ENCODE measurements at places on chromosomes 4 and X.

GRCh38 chr4:8218371-8219031 is 19.4 kb downstream of the SH3TC1 start:
- no peak for DNase-seq
- no peak overlapping the region for H3K4me3 ChIP-seq
- H3K4me1 ChIP-seq, result peaks cover 30% of the 10 kb centered on the region
- peaks cover 19% of the 10 kb centered on the region for H3K36me3 ChIP-seq
- no peaks in the 10 kb centered on the region for H3K27me3 ChIP-seq
- H3K27ac ChIP-seq, result peak overlapping the region; percentile 52

DNA sequence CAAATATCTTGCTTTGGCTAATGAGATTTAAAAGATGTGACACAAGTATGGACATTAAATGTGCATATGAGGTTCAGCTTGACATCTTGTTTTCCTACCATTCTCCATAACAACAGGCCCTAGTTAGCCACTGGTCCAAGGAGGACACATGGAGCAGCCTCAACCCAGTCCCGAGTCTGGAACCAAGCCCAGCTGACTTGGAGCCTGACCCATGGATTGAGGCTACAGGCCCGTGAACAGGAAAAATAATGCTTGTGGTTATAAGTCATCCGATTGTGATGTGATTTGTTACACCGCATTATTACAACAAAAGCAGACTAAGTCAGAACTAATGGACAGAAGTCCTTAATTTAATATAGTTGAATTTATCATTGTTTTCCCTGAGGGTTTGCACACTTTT is 123.2 kb upstream of the BANK1 start:
- H3K4me1 ChIP-seq, result no peaks in the 10 kb centered on the region
- no peaks in the 10 kb centered on the region for H3K27me3 ChIP-seq
- no peak overlapping the region for H3K4me3 ChIP-seq
- no peaks in the 10 kb centered on the region for H3K36me3 ChIP-seq
- H3K27ac ChIP-seq, result no peak overlapping the region
- DNase-seq, result no peak

DNA sequence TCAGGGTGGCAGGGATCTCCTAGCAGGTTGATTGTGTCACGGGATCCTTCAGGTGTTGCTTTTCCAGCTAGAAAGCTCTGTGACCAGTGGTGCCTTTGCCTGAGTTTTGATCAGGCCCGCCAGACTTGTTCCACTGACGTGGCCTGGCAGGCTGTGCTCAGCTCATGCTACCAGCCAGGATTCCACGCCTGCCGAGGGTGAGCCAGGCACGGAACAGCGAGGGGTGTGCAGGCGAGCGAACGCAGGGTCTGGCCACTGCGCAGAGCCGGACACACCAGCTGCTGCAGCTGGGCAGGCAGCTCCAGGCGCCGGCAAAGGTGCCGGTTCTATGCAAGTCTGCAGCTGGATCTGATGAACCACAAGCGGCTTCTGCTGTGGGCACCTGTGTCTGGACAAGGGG is 17.1 kb upstream of the SAT1 start:
- H3K27me3 ChIP-seq, result no peaks in the 10 kb centered on the region
- H3K27ac ChIP-seq, result no peak overlapping the region

DNA sequence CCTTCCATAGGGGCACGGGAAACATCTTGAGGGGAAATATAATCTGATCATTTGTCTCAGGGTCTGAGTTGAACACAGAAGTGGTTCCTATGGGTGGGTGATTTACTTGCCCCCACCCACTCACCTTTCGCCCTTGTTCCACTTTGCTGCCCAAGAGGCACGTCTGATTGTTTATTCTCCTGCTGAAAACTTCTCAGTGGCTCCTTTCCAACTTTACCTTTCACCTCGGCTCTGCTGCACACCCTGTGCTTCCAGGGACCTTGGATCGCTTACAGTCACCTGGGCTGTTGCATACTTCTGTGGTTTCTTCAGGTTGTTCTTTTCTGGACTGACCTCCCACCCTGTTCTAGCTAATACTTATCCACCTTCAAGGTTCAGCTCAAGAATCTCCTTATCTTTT is 213.4 kb upstream of the JADE1 start:
- DNase-seq, result no peak
- H3K27ac ChIP-seq, result no peak overlapping the region
- H3K4me3 ChIP-seq, result no peak overlapping the region

All from naive thymus-derived CD8-positive, alpha-beta T cell (primary cell).